Activated naive CD4-positive, alpha-beta T cell treated with anti-CD3 and anti-CD28 coated beads, Interleukin-2, amount 50 U/mL, for 16 hours (primary cell): ENCODE measurements at places on chromosomes 4 and X.

DNA sequence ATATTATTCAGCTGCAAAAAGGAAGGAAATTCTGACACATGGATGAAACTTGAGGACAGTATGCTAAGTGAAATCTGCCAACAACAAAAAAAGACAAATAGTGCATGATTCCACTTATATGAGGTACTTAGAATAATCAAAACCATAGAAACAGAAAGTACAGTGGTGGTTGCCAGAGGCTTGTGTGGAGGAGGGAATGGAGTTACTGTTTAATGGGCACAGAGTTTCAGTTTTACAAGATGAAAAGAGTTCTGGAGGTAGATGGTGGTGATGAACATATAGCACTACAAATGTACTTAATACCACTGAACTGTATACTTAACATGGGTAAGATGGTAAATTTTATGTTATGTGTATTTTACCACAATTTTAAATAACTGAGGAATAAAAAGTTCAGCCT, 212.0 kb upstream of the KLF3 start:
- DNase-seq, result no peak

DNA sequence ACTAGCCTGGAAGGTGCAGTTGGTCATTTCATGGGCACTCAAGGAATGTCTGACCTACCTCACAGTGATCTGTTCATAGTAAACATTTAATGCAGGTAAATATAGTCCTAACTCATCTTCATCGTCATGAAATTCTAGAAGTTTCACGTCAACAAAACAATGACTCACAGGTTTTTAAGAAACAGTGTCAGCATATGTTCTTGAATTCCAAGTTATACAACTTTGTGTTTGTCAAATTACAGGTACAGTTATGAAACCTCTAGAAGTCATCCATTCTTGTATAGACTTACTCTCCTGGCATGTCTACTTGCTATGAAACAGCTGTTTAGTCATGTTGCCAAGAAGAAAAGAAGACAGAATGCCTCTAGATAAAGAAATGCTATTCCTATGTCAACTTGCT, 46.6 kb downstream of the AFM start:
- DNase-seq, result no peak

DNA sequence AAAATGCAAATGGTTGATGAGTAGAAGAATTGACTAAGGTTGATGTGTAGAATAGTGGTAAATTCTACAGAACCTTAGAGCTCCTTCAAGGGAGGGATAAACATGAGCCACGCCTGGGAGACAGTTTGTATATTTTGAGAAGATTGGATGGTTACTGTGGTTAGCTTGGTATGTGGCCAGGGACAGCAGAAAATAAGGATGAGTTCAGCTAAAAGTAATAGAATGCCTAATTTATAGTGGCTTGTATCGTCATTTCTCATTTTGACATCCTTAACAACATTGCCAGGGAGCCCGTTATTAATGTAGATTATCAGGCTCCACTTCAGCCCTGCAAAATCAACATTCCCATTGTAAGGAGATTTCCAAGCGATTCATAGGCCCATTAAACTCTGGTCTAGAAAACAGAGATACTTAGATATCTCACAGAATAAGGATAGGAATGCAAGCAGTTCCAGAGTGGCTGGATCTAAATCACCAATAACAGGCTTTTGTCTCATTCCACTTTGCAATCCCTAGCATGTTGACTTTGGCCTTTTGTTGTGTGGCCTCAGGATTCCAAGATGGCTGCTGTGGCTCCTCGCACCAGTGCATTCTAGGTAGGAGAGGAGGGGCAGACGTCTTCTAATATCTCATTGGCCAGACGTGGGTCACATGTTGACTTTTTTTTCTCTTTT, 6.4 kb upstream of the PTTG2 start:
- DNase-seq, result no peak

DNA sequence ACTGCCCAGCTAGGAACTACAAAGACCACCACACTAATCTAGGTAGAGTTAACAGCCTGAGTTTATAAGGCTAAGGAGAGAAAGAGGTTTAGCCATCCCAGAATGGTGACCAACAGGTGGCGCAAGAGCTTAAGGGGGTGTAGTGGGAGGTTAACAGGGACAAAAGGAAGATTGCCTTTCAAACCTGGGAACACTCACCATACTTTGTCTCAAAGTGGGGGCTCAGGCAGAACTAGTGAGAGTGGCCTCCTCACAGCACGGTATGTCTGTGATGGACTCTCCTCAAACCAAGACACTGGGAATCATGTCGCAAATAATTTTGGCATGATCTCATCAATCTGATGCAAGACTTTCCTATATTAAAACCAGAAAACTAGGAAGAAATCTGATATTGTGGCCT, 23.4 kb downstream of the CCNI start:
- peak; percentile 64 for DNase-seq

DNA sequence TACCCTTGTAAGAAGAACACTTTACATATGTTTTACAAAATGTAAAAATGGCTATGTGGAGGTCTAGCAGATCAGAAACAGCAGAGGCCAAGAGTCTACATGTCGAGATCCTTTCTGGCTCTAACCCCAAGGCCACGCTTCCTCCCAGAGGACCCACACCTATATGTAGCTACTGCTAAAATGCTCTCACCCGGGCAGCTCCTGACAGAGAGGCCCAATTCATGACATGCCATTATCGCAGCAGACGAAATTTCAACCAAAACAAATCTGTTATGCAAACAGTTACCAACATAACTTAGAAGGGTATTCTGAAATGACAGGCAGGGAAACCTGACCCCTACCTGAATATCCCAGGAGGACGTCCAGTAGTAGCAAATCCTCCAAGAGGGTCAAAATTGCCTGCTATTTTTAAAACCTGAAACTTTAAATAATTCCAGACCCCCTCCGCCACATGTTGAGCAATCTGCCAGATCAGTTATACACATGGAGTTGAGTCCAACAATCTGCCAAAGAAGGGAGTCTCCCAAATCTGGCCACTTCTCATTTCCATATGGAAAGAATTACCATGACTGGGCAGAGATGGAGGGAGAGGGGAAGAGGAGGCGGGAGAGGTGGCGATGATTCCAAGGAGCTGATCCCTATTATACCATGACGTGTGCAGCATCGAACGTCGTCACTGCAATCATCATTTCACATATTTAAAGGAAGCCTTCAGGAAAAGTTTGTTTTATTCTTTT, 192.9 kb upstream of the TBL1X start:
- DNase-seq, result no peak

DNA sequence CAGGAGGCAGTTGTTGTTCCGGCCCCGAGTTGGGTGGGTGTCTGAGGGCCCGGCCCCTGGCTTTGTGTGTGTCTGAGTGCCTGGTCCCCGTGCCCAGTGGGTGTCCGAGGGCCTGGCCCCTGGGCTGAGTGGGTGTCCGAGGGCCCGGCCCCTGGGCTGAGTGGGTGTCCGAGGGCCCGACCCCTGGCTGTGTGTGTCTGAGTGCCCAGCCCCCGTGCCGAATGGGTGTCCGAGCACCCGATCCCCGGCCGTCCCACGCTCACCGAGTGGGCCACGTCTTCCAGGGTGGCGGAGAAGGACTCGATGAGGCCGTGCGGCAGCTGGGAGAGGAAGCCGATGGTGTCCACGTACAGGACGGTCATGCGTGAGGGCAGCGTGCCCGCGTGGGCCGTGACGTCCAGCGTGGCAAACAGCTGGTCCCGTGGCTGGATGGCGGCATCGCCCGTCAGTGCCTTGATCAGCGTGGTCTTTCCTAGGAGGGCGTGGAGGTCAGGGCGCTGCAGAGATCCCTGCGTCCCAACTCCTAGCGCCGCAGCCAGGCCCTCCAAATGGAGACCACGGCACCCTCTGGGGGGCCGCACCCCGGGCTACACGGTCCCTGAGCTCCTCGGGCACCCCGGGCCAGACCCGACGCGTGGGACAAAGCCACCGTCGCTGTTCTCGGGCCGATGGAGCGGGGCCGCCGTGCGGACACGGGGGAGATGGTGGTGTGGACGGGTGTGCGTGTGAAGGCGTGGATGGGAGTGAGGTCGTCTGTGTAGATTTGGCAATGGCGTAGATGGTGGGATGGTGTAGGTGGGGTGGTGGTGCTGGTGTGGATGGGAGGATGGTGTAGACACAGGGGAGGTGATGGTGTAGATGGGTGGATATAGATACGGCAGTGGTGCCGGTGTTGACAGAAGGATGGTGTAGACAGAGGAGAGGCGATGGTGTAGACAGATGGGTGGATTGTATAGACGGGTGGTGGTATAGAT, 7.2 kb downstream of the GTPBP6 start:
- DNase-seq, result no peak

DNA sequence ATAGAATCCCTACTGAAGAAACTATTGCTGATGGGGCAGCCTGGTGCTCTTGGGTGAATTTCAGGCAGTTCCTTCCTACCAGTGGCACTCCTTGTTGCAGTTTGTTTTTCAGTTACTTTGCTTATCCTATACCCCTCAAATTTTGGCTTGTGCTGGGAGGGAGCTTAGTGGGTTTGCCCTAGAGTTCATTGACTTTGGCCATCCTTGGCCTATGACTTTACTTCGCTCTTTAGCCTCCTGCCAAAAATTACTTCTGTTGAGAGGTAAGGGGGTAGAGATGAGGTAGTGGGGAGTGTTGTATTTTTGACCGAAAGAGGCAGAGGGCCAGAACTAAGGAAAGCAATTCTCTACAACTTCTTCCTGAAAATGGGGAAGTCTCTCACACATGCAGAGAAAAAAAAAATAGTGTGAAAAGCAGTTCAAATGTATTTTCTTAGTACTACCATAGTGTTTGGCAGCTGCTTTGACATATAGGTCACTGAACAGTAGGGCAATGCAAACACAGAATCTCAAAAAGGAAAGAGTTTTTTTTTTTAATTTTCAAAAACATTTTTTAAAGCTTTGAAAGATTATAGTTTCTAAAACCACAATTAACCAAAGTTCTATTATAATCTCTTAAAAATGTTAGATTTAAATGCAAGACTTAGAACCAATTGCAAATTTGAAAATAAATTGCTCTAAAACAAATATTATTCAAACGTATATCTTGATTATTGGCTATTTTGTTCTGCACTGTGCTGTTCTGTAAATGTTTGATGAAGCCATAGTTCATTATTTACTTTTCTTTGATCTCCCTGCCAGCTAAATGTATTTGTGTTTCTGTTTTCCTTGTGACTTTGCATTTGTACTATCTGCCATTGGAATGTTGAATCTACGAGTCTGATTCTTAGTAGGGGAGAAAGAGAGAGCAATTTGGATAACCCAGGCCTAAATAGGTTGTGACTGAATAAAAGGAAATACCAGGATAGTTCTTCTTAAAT, 73.6 kb downstream of the DCK start:
- DNase-seq, result no peak

DNA sequence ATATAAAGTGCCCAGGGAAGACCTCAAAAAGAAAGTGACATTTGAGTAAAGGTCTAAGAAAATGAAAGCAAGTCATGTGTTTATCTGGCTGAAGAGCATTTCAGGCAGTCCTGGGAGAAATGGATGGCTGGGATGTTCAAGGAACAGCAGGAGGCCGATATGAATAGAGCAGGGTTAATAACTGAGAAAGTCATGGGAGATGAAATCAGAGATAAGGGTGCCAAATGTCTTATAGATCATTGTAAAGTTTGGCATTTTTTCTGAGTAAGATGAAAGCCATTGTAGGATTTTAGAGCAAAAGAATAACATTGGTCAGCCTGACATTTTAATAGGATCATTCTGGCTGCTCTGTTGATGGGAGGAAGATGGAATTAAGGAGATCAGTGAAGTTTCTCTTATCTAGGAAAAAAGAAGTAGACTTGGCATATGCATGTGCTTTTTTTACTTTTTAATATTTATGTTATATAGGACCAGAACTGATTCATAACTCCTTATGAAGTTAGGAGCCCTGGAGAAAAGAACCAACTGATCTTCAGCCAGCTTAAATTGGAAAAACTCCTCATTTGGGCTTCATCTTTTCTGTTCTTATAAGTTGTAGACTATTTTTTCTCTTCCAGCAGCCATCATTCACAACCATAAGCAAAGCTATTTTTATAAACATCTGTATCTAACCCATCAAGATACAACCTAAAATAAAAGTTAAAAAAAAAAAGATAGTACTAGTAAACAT, 18.6 kb downstream of the AIMP1 start:
- DNase-seq, result no peak

- DNase-seq, result no peak
Measured at GRCh38 chrX:112628288-112628687, 51.5 kb downstream of the LHFPL1 start.

DNA sequence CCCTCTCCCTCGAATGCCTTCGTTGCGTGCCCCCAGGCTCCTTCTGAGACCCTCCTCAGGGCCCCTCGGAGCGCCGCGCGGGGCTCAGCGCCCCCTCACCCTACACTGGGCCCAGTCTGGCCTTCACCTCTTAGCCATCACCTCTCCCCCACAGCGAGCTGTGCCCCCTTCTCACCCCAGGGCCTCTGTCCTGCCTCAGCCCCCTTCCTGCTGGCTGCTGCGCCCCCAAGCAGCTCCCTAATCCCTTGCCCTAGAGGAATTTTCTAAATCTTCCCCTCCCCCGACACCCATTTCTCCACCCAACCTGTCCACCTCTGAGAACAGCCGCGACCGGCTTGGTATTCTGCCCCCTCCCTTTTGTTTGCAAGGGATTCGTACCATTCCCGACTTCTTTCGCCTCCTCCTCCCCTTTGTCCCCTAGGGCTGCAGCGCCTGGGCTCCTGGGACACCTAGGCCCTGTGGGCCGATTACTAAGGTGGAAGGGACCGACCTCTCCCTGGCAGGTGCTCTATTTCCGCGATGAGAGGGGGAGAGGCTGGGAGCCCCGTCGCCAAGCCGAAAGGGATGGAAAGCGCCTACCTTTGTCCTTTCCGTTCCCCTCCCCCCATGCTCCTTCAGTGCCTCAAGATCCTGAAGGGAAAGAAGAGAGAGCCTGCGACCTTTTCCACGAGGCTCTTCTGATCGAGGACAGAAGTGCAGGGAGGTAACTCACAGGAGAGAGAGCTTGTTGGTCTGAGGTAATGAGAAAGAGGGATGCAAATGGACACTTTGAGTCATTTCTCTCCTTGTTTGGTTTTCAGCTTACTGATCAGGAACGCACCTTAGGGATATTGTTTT, 10.9 kb downstream of the DLG3 start:
- DNase-seq, result no peak

DNA sequence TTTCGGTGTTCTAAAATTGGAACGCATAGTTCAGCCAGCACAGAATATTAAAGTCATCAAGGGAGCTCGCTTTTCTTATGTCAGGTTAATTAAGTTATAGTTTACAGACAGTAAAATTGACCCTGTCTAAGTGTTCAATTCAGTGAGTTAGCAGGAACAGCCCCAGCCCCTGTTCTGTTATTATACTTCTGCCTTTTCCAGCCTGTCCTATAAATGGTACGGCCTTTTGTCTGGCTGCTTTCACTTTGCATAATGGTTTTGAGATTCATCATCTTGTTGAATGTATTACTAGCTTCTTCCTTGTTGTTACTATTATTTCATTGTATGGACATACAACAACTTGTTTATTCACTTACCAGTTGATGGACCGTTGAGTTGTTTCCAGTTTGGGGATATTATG, 9.5 kb downstream of the CXCL13 start:
- no peak for DNase-seq

DNA sequence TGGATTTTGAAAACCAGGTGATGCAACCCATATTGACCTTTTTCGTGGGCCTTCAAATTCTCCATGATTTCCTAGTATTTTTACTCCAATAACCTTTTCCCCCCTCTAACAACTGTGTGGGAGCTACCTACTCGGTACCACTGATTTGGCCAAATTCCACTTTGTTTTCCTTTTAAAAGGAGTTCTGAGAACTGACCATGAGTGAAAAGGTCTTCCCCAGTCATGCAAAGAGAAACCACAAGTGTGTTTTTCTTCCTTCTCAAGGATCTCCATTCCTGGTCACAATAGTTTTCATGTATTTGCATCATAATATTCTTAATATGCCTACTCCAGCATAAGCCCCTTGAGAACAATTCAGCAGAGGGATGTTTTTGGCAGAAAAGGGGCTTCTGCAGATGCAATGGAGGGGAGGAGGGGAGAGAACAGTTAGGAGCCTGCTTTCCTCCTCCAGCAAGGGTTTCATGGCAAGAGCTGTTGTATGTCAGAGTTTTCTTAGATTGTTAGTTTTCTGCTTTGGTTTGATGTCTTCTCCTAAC, 195.3 kb upstream of the ANXA3 start:
- DNase-seq, result no peak
